ENCODE measurements at places on chromosomes 12 and 14.

DNA sequence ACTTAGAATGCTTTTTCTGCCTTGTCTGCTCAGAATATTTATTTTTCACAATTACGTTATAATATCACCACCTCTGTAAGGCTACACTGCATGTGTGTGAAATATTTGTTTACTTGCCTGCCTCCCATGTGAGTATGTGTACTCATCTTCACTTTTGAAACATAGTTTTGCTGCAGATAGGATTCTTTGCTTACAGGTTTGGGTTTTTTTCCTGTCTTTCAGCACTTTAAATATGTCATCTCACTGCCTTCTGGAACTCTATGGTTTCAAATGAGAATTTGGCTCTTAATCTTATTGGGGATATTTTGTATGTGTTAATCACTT lies 10.9 kb downstream of the G2E3 start:
- DNase-seq = no peak

GRCh38 chr12:24797901-24798300 lies 151.0 kb downstream of the BCAT1 start:
- no peak for DNase-seq

DNA sequence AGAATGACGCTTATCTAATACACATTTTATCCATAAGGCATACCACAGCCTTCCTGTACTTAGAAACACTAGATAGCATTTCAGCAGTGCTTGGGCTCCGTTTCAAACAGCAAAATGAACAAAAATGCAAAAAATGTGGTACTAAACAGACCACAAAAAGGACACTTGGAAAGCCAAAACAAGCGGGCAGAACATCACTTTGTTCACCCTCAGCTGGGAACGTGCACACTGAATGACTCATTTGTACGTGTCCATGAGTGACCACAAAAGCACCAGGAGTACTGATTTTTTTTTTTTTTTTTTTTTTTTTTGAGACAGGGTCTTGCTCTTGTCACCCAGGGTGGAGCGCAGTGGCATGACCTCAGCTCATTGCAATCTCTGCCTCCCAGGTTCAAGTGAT lies 8.9 kb upstream of the FOXN3 start:
- no peak for DNase-seq

- DNase-seq = no peak
Observed at GRCh38 chr14:28247491-28247890, 519.1 kb upstream of the FOXG1 start.

GRCh38 chr12:46915836-46916235 lies 90.0 kb upstream of the SLC38A4 start:
- DNase-seq = no peak

- DNase-seq = no peak
Observed at GRCh38 chr14:92409043-92409442, 86.1 kb downstream of the SLC24A4 start.

DNA sequence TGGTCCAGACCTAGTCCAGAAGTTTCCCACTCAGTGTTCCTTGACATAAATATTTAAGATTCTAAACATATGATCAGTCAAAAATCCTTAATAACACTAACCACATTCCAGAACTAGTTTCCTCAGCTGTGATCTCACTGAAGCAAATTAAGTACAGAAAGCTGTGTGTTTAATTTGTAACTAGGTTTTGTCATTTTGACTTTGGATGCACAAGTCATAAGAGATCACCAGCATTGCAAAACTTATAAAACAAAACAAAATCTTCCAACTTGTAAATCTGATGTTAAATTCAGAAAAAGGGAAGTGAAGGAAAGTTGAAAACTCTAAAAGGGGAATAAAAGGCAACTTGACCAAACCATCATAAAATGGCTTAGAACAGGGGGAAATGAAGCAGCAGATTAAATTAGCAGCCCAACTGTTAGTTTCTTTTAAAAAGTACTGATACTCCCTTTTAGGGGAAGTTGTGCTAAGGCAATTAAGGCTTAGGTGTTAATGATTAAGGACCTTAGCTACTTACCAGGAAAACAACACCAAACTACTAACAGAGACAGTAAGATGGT lies 56.6 kb downstream of the SH2B3 start:
- no peak for DNase-seq

GRCh38 chr14:86858591-86858990 lies 1134.4 kb downstream of the GALC start:
- DNase-seq = no peak

GRCh38 chr12:64609536-64610078 lies 688 bp upstream of the RASSF3 start:
- no peak for DNase-seq

DNA sequence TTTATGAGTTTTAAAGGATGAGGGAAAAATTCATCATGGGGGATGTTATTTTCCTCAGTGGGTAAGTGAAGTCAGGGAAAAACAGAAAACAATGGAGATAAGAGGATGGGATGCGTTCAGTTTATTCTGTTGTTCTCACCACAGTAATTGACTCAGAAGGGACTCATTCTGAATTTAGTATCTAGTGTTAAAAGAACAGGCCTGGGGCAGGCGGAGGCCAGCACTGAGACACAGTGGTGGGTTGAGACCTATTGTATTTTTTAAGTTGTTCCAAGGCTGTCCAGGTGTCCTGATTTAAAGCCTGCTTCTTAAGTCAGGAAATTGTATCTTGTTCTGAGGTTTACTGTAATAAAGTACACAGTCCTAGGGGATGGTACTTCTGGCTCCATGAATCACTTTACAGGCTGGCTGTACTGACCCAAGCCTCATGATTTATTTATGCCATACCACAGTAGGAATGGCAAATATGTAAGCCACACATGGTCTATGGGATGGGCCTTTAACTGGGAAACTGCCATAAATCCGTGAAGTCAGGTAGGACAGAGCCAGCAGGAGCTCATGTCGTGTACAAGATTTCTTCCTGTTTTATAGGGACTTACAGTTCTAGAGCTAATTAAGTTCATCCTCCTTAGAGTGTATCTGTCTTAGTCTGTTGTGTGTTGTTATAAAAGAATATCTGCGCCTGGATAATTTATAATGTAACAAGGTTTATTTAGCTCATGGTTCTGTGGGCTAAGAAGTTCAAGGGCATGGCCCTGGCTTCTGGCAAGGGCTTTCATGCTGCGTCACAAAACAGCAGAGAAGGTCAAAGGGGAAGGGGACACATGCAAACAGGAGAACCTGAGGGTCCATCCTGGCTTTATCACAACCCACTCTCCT lies 244.1 kb downstream of the FBXL14 start:
- DNase-seq = no peak

GRCh38 chr12:118813778-118814357 lies 167.5 kb upstream of the SRRM4 start:
- DNase-seq = peak; percentile 41

GRCh38 chr14:88258021-88258420 lies 65.0 kb downstream of the KCNK10 start:
- DNase-seq = no peak

DNA sequence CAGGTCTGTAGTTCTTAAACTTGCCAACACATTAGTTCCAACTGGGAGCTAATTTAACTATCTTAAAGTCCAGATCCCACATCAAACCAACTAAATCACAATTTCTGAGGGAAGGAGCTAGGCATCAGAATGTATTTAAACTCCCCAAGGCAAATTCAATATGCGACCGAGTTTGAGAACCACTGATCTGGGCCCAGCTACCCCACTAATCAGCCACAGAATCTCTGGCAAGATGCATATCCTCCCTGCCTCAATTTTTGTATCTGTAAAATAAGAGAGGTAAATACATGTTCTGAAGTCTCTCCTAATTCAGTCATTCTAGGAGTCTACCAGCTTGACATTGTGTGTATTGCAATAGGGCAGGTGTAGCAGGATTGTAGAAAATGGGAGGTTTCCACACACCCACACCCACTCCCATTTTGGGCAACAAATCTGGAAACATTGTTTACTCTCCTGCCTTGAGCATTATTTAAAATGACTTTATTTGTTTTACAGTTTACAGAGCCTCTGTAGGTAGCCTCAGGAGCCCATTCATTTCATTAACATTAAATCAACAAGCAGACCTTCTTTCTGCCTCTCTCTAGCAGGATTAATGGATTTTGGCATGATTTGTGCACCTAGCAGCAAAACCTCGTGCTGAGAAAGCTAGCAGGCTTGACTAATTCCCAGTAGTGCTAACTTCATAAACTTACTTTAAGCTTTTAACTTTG lies 15.6 kb downstream of the LGR5 start:
- no peak for DNase-seq

GRCh38 chr12:28172434-28173030 lies 17.7 kb upstream of the CCDC91 start:
- peak; percentile 44 for DNase-seq

Measured in H7 (cell line).